ENCODE measurements at places on chromosomes 12 and 14.

DNA sequence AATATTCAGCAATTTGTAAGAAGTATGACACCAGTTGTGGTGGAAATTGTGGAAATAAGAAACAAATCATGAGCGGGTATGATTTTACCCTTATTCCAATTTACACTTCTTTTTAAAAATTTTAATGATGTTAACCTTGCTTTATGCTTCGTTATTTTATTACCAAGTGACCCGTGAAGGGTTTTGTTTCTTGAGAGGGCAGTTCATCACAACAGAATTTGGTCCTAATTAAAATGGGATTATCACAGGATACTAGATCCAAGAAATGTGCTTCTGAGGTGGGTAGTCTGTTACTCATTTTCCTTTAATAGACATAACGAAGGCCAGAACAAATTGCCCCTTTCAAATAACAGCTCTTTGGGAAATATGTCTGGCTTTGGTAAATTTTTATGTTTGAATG lies 25.5 kb upstream of the RASSF8 start:
- DNase-seq: no peak

- no peak for DNase-seq
Observed at GRCh38 chr14:46197856-46198255, 453.7 kb downstream of the RPL10L start.

DNA sequence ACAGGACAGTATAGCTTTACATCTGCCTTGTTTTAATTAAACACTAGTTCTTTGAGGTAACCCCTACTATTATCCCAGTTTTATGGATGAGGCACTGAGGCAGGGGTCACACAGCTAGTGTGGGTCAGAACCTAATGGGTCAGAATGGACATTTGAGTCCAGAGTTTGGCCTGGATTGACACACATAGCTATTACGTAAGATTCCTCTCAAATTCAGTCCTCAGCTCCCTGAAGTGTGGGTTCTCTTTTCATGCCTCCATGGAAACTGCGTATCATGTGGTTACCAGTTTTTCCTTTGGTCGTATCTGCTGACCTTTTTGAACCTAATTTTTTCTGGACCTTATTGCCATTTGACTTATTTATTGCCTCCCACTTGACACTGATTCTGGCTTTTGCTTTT lies 40.4 kb downstream of the PSEN1 start:
- DNase-seq: no peak

- no peak for DNase-seq
Observed at GRCh38 chr14:89265234-89265633, 151.8 kb downstream of the FOXN3 start.

- DNase-seq: no peak
Observed at GRCh38 chr12:5785601-5786000, 159.5 kb downstream of the ANO2 start.

- no peak for DNase-seq
Observed at GRCh38 chr14:70640938-70641547, 673 bp upstream of the TTC9 start.

DNA sequence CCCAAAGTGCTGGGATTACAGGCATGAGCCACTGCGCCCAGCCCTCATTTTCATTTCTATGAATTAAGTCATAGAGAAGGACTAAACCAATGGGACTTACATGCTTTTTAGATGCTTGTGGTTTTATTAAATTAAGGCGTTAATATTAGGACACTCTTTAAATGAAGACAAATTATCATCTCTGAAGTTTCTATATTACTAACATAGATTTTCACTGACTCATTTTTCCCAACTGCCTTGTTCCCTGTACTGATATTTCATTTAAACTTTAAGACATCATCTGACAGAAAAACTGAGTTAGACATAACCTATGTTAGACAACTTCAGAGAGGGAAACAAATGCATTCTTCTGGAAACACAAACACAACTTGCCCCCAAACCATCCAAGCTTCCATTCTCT lies 99.8 kb downstream of the BTG1 start:
- no peak for DNase-seq

Data from AG04449 (cell line).